ENCODE measurements at places on chromosomes 12 and 14.

DNA sequence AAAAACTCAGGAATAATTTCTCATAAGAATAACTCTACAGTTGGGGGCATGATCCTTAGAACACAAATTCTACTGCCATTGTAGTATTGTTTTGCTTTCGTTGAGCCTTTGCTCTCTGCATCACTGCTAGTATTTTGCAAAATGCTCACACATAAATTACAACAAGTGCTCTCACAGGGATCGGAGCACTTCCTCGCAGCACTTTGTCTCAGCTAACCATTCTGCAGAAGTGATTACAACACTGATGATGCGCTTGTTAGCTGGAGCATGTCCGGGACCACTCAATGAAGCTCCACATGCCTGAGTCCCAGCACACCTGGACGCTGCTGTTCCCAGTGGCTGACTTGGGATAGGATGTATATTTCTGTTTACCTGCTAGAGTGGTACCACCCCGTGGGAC, 31.6 kb downstream of the MOAP1 start:
- no peak for DNase-seq

GRCh38 chr14:50766338-50766886, 64.5 kb downstream of the NIN start:
- no peak for DNase-seq

GRCh38 chr14:98236314-98236713, 1035.7 kb downstream of the BCL11B start:
- no peak for DNase-seq

- DNase-seq: peak; percentile 75
Observed at GRCh38 chr12:54390668-54391551, 6.4 kb upstream of the ZNF385A start.

GRCh38 chr12:389142-390096, at the start of gene KDM5A:
TSS of gene KDM5A (minus strand) at chr12:389320. CDS start at chr12:389091, 229 bp downstream.
- DNase-seq: peak; percentile 85

DNA sequence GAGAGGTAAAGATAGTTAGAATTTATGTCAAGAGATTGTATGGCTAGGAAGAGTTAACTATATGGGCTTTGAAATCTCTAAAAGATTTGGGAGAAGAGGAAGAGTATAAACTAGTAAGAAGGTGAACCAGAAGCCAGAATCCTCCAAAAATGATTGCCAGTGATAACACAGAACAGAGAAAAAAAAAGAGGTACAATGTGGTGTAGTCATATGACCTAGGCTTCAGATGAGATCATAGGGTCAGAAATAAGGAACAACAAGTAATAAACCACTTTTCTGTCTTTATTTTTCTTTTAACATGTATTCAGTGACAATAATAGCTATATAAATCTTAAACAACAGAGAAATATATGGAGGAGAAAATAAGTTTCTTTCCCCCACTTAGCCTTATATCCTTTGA, 2.0 kb upstream of the NECAP1 start:
- no peak for DNase-seq

- DNase-seq: no peak
Observed at GRCh38 chr12:77049767-77050353, 15.5 kb downstream of the E2F7 start.

DNA sequence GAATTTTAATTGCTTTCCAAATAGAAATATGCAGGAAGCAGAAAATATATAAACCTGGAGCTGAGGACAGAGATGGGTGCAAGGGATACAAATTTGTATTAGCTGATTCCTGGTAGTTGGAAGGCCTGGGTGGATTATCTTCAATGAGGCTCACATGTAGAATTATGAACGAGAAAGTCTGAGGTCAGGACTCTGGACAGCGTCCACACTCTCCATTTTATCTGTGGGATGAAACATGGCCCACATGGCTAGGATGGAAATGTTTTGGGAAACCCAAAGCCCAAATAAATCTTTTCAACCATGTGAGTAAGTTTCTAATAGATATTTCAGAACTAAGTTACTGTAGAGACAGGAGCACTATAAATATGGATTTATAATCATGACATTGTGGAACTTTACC, 256.1 kb downstream of the APAF1 start:
- no peak for DNase-seq

DNA sequence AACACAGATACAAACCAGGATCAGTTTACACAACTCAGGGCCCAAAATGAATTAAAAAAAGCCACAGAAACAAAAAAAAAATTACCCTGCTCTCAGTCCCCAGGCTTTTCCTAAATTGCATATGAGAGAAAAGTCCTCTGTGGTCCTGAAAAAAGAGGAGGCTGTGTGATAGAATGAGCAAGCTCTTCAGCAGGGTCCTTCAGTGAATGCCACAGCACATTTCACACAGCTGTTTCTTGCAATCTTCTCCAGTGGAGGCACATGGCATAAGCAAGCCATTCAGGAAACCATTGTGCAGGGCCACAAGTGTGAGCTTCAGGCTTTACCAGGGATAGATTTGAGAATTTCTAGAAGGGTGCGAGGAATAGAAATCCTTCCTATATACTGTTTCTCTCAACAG, 168.5 kb downstream of the PPM1H start:
- DNase-seq: no peak

GRCh38 chr14:53510281-53510912, 357.3 kb upstream of the DDHD1 start:
- no peak for DNase-seq

- DNase-seq: peak; percentile 6
Observed at GRCh38 chr12:17992002-17992656, 97.9 kb downstream of the RERGL start.

GRCh38 chr14:29462321-29462720, 465.3 kb downstream of the PRKD1 start:
- no peak for DNase-seq

- no peak for DNase-seq
Observed at GRCh38 chr12:129363041-129363440, 509.8 kb downstream of the GLT1D1 start.

GRCh38 chr14:105049753-105050550, 15.3 kb downstream of the GPR132 start:
- DNase-seq: no peak

- DNase-seq: no peak
Observed at GRCh38 chr14:92099802-92100201, 6.6 kb downstream of the ATXN3 start.

DNA sequence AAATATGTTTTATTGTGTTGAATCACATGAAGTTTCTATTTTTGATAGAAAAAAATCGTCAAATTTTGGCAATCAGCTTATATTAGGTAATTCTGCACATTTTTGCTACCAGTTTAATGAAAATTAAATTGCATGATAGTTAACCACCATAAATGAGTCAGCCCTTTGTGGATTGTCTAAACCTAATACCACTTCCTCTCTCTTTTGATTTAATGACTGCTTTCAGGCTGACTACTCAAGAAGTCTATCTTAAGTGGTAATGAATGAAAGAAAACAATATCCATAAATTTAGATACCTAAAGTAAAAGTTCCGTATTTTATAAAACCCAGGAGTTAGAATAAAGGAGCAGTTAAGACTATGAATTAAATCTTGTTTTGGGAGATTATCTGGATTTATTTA, 450.5 kb downstream of the TMEM117 start:
- DNase-seq: no peak

GRCh38 chr12:31002999-31003398, 70.7 kb upstream of the DDX11 start:
- no peak for DNase-seq

GRCh38 chr12:39958377-39958776, 147.5 kb downstream of the SLC2A13 start:
- DNase-seq: peak; percentile 3

- peak; percentile 69 for DNase-seq
Observed at GRCh38 chr12:124713436-124714082, 146.1 kb upstream of the NCOR2 start.

- DNase-seq: no peak
Observed at GRCh38 chr12:5432011-5432400, at the start of gene NTF3. TSS of gene NTF3 (plus strand) at chr12:5432108. CDS start at chr12:5432325, 217 bp downstream.

DNA sequence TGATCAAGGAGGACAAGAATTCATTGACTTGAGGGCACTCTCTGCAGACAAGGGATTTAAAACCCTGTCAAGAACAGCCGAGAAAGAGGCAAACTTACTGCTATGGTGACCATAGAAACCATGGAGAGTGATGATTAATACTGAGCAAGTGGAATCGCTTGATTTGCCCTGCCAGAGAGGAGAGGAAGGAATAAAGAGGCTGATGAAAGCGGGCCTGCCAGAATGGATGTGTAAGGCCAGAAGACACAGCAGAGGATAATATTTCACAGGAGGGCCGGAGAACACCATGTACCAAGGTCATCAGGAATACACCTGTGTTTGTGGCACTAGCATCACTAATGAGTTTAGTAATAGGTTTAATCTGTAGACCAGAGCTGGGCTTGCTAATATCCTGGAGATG, 221.8 kb upstream of the DCN start:
- DNase-seq: no peak

- DNase-seq: no peak
Observed at GRCh38 chr12:83664650-83665049, 977.9 kb downstream of the TMTC2 start.

GRCh38 chr14:22549981-22550673, 38.9 kb downstream of the DAD1 start:
- DNase-seq: peak; percentile 77

DNA sequence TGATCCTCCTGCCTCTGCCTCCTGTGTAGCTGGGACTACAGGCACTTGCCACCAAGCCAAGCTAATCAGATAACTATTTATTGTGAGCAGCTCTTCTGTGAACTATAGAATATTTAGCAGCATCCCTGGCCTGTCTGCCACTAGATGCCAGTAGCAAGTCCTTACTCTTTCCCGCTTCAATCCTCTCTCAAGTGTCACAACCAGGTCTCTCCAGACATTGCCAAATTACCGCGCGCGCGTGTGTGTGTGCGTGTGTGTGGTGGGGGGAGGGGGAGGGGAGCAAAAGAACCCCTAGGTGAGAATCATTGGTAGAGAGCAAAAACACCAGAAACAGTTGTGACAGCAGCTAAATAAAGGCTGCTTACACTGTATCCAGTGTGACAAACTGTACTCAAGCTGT, 49.9 kb downstream of the PPP2R5E start:
- DNase-seq: no peak

GRCh38 chr14:64755781-64756221, 51.6 kb downstream of the PLEKHG3 start:
- DNase-seq: peak; percentile 70

DNA sequence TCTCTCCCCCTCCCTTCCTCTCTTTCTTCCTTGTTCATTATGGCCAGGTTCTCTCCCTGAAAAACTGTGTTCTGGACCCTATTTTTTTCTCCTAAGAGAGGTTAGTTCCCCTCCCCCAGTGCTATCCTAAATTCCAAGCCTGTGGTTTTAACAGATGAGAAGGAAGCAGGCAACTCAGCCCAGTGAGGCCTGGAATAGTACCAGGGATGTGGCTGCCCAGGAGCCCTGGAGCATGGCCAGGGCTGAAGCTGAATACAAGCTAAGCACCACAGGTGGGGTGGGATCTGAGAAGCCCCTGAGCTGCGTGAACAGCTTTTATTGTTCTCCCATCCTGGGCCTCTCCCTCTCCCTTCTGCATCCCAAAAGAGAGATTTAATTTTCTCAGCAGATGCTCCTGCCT, 1581.3 kb upstream of the TMEM132C start:
- DNase-seq: no peak

GRCh38 chr14:51846631-51847488, 13.6 kb upstream of the GNG2 start:
- DNase-seq: peak; percentile 88

GRCh38 chr12:49352351-49352750, 5.7 kb downstream of the DNAJC22 start:
- no peak for DNase-seq

DNA sequence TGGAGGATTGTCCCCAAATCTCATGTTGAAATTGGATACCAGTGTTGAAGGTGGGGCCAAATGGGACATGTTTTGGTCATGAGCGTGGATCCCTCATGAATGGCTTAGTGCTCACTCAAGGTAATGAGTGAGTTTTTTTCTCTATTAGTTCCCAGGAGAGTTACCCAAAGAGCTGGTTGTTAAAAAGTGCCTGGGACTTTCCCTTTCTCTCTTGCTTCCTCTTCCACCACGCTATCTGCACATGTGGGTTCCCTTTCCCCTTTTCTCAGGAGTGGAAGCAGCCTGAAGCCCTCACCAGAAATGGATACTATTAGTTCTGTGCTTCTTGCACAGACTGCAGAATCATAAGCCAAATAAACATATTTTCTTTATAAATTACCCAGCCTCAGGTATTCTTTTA, 465.4 kb downstream of the FSCB start:
- DNase-seq: no peak

- DNase-seq: no peak
Observed at GRCh38 chr12:51862947-51863346, 14.4 kb upstream of the FIGNL2 start.

All from stimulated activated CD4-positive, alpha-beta T cell treated with anti-CD3 and anti-CD28 coated beads, Interleukin-2, amount 100 ng/mL, for 24 hours (primary cell).